ENCODE measurements at places on chromosomes 5 and 9. TPM values are rescaled to one million over a fixed set of nuclear protein-coding genes. Genes with fewer than 3 reads are reported as not detected.

The OMD gene
- total RNA-seq: 2.9 TPM

The IFNA17 gene
- total RNA-seq: not detected

GRCh38 chr5:59506285-59506877 lies 387.1 kb downstream of the PDE4D start:
- no peak for DNase-seq

DNA sequence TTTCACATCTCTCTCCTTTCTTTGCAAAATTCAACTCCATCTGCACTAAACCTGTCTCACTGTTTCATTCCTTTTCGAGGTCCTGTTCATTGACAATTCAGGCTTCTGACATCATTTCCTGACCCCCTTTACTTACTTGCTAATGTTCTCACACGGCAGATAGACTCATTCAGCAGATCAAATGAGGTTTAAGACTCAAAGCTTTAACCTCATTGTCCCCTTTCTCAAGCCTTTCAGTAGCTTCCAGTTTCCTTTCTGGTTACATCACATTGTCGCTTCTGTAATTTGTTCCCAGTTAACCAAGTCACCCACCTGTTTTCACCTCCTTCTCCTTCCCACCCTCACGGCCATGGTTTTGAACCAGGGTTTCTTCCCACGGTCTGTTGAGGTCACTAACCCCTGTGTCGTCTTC lies 143.4 kb upstream of the OTULINL start:
- no peak for DNase-seq

GRCh38 chr9:121192959-121193640 lies 8.6 kb downstream of the RAB14 start:
- no peak for DNase-seq

- DNase-seq: no peak
Measured at GRCh38 chr5:171570244-171570825, 150.9 kb downstream of the FGF18 start.

GRCh38 chr5:133387621-133388020 lies 224.7 kb downstream of the FSTL4 start:
- no peak for DNase-seq

- DNase-seq: no peak
Measured at GRCh38 chr5:95647886-95648860, 1.6 kb downstream of the RFESD start.

DNA sequence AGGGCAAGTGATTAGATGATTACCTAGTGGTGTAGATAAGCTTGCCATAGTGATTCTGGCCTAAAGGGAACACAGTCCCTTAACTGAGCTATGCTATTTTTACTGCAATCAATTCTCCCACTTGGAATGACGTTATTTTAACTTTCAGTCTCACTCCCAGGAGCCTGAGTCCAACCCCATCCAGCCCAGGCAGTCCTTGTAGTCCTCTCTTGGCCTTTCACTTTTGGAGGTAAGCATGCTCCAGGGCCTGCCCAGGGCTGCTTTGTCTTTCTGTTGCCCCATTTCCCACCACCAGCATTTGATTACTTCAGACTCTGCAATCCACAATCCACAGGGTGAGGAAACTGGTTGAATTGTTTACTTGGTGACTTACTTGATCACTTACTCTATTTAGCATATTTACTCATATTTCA lies 233.0 kb downstream of the CD180 start:
- peak; percentile 18 for DNase-seq

DNA sequence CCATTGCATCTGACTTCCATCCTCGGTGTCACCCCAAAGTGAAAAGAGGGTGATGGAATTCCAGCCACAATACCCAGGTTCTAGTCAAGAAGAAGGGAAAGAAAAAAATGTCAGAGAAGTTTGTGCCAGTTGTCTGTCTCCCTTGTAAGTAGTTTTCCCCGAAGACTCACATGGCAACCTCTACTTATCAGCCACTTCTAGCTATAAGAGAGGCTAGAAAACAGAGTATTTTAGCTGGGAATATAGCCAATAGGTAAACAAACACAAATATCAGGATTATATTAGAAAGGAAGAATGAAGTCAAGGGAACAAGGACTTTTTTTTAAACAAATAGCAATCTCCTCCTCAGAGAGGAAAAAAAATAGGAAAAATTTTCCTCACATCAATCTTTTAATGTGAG lies 12.2 kb upstream of the ISL1 start:
- no peak for DNase-seq

- no peak for DNase-seq
Measured at GRCh38 chr9:113622600-113623400, 159.3 kb downstream of the RGS3 start.

DNA sequence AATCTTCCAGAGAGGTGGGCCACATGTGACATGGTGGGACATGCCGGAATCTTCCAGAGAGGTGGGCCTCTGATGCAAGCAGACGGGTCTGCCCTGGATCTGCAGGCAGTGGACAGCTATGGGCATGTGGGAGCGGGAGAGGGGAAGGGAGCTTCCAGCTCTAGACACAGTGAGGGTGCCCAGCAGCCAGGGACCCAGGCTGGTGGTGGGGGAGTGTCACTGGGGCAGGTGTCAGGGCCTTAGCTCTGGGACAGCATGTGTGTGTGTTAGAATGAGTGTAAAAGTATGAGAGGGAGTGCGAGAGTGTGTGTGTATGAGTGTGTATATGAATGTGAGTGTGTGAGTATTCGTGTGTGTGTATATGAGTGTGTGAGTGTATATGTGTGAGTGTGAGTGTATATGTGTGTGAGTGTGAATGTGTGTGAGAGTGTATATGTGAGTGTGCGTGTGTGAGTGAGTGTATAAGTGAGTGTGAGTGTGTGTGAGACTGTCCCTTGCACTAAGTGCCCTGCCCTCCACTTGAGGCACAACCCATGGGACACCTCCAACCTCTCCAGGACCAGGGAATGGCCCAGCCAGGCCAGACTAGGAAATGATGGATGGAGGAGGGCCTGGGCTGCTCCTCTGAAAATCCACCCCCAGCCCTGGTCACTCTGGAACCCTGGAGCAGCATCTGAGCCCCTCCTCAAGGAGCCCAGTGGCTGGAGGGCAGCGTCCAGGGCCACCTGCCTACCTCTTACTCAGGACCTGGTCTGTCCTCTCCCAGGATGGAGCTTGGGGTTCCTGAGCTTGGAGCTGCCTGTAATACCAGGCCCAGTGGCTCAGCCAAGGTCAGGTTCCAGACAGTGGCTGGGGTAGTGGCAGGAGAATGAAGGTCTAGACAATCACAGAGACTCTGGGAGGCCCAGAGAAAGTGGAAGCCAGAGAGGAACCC lies 122.2 kb downstream of the C9orf50 start:
- DNase-seq: no peak

GRCh38 chr9:27468000-27468399 lies 56.1 kb upstream of the IFNK start:
- no peak for DNase-seq
